Kidney capillary endothelial cell (primary cell): ENCODE measurements at places on chromosomes 13 and 19.

GRCh38 chr13:59743195-59743594 is 420.5 kb downstream of the DIAPH3 start:
- no peak for DNase-seq

DNA sequence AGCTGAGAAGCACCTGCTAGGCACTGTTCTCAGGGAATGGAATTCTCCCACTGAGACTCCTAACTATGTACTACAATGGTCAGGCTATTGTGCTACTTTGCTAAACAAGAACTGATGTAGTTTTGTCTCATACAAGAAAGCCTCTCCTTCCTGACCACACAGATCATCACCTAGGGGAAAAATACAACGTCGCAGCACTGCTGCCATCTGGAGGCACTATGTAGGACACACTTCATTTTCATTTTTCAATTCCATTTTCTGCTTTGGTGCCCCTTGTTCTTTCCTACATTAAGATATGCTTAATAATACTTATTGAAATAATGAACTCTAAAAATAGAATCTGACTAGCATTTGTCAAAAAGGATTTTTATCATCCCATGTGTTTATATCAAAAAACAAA is 21.1 kb downstream of the PROSER1 start:
- DNase-seq, result peak; percentile 41

DNA sequence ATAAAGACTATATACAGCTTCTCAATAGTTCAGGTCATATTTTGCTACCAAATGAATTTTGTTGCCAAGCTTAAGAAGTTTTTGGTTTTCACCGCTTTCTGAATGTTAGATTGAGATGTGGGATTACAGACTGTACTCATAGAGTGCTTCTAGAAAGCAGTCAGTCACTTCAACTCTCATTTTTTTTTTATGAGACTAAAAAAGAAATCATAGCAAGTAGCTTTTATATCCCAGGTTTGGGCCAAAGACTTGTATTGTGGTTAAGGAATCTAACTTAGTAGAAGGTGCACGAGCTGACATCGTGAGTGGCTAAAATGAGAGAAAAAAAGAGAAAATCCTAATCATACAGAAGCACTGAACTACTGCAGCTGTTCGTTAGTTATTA is 2.2 kb upstream of the USPL1 start:
- peak; percentile 6 for DNase-seq

DNA sequence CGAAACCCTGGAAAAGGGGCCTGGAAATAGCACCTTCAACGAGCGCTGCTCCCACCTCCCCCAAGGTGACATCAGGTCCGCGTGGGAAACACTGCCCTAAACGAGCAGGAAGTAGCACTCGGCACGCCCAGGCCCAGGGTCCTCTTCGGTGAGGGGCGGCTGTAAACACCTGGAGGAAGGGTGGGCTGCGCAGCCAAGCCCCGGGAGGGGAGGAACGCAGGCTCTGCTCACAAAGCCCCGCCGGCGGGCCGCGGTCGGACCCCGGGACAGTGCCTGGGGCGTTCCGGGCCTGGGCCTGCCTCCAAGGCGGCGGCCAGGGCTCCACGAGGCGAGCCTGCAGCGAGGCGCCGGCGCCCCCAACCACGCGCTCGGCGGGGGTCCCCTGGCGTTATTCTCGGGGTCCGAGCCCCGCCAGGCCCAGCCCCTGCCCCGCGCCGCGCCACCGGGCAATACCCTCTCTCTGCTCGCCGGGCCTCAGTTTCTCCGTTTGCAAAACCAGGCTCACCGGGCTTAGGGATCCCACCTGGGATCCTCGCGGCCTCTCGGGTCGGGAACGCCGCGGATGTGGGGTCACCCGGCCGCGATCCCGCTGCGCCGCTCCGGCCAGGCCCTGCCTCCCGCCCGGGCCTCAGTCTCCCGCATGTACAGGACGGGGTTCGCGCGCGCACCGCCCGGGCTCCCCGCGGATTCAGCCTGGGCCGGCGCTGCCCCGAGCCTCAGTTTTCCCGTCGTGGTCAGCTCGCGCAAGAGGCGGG is 630 bp downstream of the RNF126 start:
- DNase-seq, result peak; percentile 23

- peak; percentile 67 for DNase-seq
These were observed 2.3 kb upstream of the STRN4 start for GRCh38 chr19:46748325-46749109.

DNA sequence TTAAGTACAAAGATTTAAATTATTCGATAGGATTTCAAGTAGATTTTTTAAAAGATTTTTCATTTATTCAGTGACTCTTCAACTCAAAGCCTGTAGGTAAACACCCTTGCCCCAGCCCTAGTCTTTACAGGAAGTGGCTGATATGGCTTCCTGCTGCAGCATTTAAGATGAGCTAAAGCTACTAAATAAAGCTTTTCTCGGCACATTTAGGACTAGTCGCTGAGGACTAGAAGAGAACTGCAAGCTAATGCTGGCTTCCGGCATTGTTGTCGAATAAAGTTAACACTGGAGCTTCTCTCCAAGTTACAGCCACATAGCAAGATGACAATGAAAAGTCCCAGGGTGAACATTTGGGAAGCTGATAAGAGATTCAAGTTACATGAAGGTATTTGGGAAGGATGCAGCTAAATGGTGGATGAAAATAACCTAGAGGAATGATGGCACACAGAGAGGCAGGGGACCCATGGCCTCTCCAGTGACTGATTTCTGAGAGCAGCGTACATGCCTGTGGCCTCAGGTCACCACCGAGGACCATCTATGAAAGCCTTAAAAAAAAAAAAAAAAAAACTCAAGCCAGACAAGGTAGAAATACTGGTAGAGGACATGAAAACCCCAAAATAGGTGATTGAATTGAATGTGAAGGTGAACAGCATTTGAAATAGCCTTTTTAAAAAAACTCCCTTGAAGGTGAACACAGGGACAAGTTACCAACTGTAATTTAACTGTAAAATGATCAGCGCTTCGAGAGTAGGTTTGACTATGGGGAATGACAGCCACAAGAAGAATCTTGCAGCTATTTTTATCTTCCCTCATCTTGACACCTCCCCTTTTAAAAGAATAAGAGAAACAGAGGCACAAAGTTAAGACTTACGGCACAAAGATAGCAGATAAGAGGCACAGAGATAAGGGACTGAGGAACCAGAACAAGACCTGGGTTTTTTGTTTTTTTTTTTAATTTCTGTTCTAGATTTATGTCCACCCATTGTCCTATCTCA is 155.4 kb downstream of the DCT start:
- DNase-seq, result no peak

- DNase-seq, result no peak
These were observed 193.9 kb downstream of the RBM26 start for GRCh38 chr13:79212064-79212619.

GRCh38 chr19:2616741-2617392 is 85.6 kb downstream of the GNG7 start:
- no peak for DNase-seq

DNA sequence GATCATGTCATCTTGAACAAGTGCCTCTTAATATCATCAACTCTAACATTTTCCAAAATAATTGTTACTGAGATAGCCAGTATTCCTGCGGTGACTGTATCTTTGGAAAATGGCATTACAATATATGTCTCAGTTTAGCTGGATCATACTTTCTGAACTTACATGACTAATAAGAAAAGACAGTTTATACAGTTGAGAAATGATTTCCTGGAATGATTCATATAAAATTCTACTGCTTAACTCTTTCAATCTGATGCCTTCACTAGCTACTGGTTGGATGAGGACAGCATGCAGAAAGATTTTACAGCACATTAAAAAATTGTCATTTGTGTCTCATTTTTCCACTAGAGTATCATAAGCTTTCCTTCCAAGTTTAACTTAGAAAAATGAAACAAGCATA is 302.1 kb downstream of the PCDH17 start:
- DNase-seq, result no peak

DNA sequence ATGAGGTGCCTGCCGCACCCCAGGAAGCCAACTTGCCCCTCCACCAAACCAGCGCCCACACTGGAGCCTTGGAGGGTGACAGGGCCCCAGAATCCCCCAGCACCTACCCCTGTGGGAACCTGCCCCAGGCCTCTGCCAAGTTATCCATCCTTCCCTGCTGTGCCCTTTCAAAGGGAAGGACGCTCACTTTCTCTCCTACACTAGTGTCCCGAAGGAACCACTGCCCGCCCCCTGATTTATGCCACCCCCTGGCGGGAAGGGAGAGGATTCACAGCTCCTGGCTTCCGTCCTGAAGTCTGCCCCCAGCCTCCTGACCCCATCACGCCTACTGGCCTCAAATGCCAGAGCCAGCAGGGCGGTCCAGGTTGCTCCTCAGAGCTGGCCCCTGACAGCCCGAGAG is 1.4 kb downstream of the EVI5L start:
- no peak for DNase-seq

DNA sequence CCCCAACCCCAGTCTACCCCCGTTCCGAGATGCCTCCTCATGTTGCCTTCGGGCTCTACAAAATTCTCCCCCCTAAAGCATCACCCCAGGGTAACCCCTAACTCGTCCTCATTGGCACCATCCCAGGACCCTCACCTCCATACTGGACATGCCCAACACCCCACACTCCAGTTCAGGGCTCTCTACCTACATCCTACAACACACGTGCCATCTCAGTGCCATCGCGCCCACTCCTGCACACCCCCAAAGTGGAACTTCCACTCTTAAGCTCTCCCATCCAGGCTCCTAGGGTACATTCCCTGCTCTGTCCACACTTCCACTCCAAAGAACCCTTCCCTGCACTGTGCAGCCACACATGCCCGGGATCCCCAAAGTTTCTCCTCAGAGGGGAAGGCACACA is 827 bp upstream of the FKRP start:
- DNase-seq, result no peak

- DNase-seq, result no peak
These were observed 2.3 kb upstream of the SLC25A42 start for GRCh38 chr19:19061506-19061905.

DNA sequence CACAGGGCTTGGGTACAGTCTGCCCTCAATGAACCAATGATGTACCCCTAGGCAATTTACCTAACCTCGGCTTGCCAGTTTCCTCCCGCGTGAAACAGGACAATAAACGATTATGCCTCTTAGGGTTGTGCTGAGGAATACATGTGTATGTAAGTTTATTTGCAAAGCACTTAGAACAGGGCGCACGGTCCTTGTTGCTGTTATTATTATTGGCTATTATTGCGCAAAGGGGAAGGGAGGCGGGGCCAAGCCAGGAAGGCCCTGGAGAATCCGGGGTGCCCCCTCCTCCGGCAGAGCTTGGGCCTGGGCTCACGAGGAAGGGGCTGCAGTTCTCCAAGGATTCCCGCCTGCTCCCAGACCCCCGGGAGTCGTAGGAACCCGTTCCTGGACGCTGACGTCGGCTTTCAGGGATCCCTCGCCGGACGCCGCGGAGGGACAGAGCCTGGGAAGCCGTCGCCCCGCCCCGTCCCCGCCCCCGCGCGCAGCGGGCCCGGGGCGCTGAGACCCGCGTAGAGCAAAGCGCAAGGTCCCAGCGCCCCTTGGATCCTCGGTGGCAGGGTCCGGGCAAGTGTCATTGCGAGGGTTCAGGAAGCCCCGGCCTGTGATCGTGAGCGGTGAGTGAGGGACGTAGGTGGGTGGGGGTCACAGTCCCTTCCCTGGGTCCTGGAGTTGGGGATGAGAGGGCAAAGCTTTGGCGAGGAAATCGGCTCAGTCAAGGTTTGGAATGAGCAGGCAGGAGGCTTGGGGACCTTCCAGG is at the start of gene TMEM91:
Gene TMEM91, plus strand, starts transcription at position 293 of the 757 bp plus-strand sequence. CDS start 1,777 bp downstream, outside the sequence.
- DNase-seq, result no peak

DNA sequence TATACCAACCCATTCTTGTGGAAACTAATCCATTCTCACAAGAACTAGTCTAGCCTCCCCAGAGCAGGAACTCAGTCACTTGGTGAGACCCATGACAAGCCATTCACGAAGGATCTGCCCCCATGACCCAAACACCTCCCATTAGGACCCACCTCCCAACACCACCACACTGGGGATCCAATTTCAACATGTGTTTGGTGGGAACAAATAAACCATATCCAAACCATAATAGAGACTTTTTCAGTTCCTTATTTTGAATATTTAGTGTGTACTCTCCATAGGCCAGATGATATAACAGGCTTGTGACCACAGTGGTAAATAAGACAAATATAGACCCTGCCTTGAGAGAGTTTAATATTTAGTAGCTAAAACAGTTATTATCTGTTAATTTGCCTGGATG is 227.5 kb upstream of the SERP2 start:
- no peak for DNase-seq

GRCh38 chr19:20351244-20351643 is 184.2 kb downstream of the ZNF486 start:
- no peak for DNase-seq

GRCh38 chr19:48292798-48293197 is 22.9 kb downstream of the ZNF114 start:
- no peak for DNase-seq

DNA sequence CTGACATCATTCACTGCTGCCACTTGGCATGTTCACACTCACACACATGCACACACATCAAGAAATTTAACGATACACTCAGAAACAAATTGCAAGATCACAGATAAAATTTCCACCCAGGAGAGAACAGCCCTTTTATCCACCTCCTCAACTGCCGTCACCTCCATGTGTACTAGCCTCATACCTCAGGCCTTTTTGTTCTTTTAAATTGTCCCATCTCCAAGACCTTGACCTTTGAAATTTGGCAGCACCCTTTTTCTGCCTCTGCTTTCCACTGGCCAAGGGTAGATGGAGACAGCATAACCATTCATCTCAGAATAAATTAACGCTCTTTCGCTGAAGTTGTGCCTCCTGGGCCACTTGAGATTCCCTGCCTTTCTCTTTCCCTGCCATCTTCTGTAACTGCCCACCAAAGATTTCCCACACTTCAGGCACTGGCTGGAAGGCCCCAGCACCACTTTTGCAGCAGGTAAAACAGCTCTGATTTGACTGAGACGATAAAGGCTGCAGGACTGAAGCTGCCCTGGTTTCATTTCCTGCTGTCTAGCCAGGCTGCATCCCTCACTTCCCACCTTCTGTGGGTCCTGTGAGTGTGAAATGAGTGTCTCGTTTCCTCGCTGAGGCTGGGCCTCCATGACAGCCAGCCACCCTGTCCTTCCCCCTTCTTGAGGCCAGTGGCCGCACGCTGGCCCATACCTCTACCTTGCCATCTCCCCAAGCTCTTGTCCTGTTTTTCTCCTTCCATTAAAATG is 39.3 kb downstream of the MBNL2 start:
- no peak for DNase-seq

GRCh38 chr13:51728972-51729371 is 75.0 kb downstream of the DHRS12 start:
- no peak for DNase-seq

GRCh38 chr13:106649495-106649894 is 81.6 kb upstream of the ARGLU1 start:
- DNase-seq, result peak; percentile 5

GRCh38 chr13:64255988-64256387 is 2840.3 kb upstream of the PCDH20 start:
- DNase-seq, result no peak

DNA sequence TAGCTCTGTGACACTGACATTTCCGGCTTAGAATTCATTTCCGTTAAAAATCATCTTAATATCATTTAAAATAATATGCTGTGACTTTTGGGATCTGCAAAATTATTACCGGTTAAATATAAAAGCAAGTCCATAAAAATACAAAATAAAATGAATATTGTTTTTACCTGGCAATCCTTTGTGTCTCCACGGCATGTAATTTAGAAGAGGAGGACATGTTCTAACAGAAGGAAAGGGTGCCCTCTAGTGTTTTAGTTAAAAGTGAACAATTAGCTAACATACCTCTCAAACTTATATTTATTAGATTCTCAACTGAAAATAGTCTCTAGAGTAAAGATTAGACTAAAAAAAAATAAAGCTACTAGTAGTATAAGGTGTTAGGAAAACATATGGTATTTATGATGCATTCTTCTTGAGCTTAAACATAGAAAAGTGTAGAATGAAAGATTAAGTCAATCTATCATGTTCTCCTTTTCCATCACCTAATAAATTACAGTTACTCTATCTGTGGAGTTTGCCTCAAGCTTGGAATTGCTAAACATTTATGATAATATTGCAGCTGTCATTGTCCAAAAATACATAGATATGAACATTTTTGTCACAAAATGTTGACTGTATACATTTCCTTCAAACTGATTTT is 676.7 kb upstream of the SPRY2 start:
- peak; percentile 67 for DNase-seq
